ENCODE measurements at places on chromosomes 16 and 17. TPM values are rescaled to one million over a fixed set of nuclear protein-coding genes. Genes with fewer than 3 reads are reported as not detected.

- DNase-seq, result no peak
Observed at GRCh38 chr17:34301986-34302385, 16.4 kb downstream of the CCL11 start.

DNA sequence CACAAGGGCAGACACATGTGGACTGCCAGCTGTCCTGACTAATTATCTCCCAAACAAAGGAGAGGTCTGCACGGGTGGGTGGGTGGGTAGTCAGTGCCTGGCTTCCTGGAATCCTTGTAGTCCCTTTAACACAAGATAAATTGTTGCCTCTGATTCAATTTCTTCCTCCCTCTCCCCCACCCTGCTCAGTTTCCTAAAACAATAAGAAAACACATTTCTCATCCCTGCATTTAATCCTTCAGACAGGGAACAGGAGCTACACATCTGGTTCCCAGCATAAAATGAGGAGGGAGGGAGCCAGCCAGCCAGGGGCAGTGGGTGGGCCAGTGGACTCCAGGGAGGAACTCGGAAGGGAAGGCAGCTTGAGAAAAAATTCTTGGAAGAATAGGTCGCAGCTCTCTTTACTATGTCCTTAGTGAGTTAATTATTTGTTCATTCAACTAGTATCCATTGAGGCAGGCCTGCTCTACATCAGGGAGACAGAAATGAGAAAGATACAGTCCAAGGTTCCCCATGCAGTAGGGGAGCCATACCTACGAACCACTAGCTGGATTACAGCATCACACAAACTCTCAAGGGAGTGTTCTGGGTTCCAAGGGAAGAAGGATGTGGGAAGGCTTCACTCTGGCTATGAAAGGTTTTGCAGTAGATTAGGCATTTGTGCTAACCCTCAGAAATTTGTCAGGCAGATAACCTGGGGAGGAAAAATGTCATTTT is 58.3 kb downstream of the CCT6B start:
- no peak for DNase-seq

DNA sequence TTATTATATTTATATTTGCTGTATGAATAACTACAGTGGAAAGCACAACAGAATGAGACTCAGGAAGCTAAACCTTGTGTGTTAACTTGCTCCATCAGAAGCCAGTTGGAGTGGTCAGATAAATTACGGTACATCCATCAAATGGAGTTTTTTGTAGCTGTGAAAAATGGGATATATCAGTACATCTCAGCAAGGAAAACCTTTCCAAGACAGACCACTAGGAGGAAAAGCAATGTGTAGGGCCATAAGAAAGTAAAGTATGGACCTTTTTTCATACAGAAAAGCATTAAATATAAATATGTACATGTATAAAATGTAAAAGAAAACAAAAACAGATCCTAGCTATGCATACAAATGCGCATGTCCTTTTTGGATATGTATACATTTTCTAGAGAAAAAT is 403.8 kb upstream of the CDH11 start:
- no peak for DNase-seq

- DNase-seq, result peak; percentile 74
Observed at GRCh38 chr16:72837846-72838585, 209.9 kb downstream of the ZFHX3 start.

The PRAC2 gene
- not detected for total RNA-seq

The NXPH3 gene
- 5.9 TPM for total RNA-seq

DNA sequence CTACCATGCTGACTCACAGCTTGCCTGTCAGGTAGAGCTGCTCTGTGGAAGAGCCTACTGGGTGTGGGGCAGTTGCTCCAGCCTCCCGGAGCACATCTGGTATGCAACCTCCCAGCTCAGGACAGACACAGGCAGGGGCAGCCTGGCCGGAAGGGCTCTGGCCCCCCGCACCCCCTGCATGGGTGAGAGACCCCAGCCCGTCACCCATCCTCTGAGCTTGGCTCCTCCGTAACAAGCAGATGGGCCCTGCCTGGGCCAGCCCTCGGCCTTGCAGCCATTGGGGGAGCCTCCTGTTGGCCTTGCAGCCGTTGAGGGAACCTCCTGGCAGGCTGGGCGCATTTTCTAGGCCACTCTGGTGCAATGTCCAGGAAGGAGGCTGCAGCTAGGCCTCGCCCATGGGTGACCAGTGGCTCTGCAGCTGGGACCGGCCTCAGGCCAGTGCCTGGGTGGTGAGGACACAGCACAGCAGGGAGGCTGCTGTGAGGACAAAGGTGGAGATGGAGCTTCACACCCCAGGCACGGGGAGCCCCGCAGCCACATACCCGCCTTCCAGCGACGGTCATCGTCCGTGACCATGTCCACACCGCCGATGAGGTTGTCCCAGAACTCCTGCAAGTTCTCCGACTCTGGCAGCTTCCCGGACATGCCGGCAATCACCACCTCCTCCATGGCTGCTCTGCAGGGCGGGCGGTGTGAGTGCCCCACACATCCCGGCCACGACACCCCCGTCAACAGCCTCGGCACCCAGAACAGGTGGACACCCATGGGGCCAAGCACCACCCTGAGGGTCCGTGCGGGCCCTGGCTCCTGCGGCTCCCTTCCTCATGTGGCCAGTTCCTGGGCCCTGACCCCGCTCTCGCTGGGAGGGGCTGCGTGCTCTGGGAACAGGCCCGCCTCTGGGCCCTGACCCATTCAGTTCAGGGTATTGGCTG is 2.0 kb downstream of the FASN start:
- DNase-seq, result no peak

DNA sequence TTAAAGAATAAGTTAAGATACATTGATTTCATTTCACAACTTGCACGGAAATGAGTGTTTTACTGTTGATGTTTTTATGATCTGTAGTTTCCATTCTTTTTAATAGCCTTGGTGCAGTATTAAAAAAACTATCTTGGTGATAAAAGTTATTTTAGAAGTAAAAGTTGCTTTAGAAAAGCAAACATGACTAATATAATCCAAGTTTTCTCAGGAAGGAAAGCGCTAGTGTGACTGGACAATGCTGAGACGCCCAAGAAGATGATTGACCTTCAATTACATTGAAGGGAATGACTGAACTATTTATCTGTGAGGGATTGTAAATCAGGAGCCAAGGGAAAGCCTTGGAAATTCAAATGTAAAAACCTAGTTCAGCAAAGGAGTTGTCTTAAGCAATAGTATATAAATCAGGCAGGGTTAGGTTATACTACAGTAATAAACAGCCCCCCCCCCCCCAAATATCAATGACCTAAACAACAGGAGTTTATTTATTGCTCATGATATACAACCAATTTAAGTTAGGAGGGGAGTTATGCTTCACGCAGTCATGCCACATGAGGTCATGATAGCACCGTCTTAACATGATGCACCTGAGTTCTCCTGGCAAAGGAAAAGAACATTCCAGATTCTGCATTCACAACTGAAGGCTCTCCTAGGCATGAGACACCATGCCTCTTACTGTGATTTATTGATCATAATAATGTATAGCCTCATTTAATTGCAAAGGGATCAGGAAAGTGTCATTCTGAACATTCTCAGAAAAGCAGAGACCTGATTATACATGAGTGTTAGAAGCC is 443.8 kb downstream of the CDH13 start:
- no peak for DNase-seq

GRCh38 chr16:4283441-4283840 is 10.6 kb upstream of the TFAP4 start:
- no peak for DNase-seq

DNA sequence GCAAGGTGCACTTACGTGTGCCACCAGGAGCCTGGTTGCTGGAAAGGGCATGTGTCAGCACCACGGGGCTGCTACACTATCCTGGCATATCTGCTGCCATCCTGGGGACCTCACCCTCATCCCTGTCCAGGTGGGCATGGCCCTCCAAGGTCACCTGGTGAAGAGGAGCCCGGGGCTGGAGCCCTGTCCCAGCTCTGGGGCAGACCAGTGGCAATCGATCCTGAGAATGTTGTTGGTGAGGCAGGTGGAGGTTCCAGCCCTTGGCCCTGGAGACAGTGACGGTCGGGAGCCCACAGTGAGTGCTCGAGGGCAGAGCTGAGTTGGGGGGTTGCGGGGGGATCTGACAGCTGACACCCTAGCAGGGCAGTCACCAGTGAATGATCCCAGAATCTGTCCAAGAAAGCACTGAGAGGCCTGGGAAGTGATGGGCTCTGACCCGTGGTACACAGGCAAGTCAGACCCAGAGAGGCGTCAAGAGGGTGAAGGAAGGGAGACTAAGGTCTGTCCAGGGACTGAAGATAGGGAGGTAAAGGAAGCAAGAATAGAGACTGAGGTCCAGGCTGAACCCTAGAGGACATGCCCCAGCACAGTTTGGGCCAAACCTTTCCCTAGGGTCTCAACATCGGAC is 17.6 kb downstream of the POLR3K start:
- no peak for DNase-seq

DNA sequence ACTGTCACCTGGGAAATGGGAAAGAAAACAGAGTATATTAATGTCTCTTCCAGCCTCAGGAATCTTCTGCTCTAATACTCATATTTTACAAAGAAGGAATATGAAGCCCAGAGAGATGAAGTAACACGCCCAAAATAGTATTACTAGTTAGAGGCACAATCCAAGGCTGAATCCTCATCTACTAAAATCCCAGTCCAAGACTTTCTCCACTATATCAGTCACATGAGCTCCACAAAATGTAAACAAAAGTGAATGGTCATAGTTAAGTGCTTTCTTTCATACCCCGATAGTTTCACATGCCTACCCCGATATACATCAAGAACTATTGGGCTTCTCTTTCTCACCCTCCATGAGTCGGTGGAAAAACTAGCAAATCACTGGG is 965 bp downstream of the INTS2 start:
- DNase-seq, result no peak

DNA sequence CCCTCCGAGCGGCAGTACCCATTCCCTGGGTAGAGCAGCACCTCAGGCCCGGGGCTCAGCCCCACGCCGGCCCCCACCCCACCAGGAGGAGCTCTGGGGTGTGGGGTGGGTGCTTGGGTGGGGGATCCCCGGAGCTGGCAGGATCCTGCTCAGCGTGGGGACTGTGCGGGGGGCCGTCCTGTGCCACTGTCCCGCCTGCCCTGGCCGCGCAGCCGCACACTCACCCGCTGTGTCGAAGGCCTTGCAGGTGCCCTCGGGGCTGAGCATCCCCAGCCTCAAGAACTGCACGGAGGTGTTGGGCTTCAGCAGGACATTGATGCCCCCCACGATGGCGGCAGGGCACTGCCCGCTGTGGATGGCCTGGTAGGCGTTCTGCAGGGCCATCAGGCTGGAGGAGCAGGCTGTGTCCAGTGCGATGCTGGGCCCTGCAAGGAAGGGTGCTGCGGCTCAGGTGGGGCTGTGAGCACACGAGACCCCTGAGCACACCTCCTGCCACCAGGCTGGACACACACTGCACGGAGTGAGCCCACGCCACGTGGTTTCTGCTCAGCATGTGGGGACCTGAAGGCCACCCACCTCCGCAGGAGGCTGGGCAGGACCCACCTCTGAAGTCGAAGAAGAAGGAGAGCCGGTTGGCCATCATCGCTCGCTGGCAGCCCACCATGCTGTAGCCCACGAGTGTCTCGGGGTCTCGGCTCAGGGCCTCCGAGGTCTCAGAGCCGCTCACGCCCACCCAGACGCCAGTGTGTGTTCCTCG is 4.9 kb downstream of the FASN start:
- no peak for DNase-seq

- no peak for DNase-seq
Observed at GRCh38 chr17:32345951-32346600, 3.9 kb upstream of the ZNF207 start.

DNA sequence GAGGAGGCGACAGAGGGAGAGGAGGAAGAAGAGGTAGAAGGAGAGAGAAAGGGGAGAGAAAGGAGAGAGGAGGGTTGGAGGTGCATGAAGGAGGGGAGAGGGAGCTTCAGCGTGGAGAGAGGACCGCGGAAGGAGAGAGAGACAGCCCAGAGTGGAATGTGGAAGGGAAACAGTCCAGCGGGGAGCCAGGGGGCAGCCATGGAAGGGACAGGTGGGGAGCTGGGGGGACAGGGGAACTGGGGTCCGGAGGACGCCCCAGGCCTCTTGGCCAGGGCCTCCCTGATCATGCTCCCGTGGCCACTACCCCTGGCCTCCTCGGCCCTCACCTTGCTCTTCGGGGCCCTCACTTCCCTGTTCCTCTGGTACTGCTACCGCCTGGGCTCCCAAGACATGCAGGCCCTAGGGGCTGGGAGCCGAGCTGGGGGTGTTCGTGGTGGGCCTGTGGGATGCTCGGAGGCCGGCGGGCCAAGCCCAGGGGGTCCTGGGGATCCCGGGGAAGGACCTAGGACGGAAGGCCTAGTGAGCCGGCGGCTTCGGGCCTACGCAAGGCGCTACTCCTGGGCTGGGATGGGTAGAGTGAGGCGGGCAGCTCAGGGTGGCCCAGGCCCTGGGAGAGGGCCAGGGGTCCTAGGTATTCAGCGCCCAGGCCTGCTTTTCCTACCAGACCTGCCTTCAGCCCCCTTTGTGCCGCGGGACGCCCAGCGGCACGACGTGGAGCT is 759 bp downstream of the ASPHD1 start:
- DNase-seq, result peak; percentile 65

The LLGL1 gene
- total RNA-seq, result 65.6 TPM

The TLK2 gene
- total RNA-seq, result 76.2 TPM

The KRT39 gene
- not detected for total RNA-seq

DNA sequence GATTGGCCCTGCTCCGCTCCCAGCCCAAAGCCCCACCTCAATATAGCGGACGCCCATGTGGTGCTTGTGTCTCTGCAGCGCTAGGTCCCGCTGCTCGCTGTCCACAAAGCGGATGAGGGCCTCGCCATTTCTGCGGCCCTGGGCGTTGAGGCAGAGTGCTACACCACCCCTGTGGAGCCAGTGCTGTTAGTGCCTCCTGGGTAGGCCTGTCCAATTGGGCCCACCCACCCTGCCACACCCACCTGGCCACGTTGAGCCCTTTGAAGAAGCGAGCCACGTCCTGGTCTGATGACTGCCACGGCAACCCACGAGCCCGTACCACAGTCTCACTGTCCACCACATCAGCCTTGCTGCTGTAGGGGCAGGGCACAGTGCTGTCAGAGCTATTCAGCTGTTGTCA is 3.6 kb downstream of the ESRP2 start:
- no peak for DNase-seq

- peak; percentile 78 for DNase-seq
Observed at GRCh38 chr16:83717308-83717707, 90.5 kb upstream of the HSBP1 start.

DNA sequence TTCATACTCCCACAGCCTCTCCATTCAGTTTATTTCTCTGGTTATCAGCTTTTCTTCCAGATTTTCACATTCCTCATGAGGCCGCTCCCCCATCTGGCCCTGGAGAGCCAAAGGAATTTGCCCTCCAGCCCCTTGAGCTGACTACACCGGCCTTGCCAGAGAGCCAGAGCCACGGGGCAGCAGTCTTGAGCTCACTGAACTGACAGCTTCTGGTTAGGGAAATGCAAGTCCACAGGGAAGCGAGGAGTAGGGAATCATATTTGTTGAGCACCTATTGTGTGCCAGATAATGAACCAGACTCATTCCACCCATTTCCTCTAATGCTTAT is 102.4 kb downstream of the ABCC12 start:
- peak; percentile 88 for DNase-seq

DNA sequence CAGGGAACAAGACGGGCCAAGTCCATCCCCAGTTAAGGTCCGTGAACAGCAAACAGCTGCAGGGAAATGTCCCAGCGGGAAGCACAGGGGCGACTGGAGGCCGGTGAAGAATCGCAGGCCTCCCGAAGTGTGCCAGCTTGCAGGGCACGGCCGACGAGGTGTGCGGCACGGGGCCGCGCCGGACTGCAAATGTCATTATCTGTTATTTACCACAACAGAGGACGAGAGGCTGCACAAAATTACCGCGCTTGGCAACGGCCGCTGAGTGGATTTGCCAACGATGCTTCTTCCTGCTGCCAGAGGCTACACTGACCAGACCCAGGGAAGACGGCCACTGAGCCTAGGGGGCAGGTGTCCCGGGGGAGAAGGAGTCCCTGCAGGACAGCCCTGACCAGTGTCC is 53.1 kb downstream of the RPH3AL start:
- no peak for DNase-seq

The SLFN12L gene
- not detected for total RNA-seq

- DNase-seq, result peak; percentile 48
Observed at GRCh38 chr17:14270508-14270907, 30.4 kb upstream of the HS3ST3B1 start.

Data from endodermal cell (in vitro differentiated cells).